WTC11 (cell line): ENCODE measurements at places on chromosomes 16 and 17. TPM values are rescaled to one million over a fixed set of nuclear protein-coding genes. Genes with fewer than 3 reads are reported as not detected.

The ORMDL3 gene
- 53.2 to 59.4 TPM (median 54.1 TPM) in 3 replicates for total RNA-seq

The HSF4 gene
- 2.2 to 2.5 TPM (median 2.3 TPM) in 3 replicates for total RNA-seq

The DHX40 gene
- 26.9 to 29.6 TPM (median 28.8 TPM) in 3 replicates for total RNA-seq

The BAIAP3 gene
- total RNA-seq, result 15.2 to 18.8 TPM (median 16.5 TPM) in 3 replicates

The RGS11 gene
- total RNA-seq, result 1.8 to 2.7 TPM (median 2.3 TPM) in 3 replicates

The C16orf46 gene
- total RNA-seq, result 1.1 to 1.3 TPM (median 1.2 TPM) in 3 replicates

The CDK5R1 gene
- 9.0 to 9.9 TPM (median 9.2 TPM) in 3 replicates for total RNA-seq

The MYH8 gene
- not detected in 3 replicates for total RNA-seq

The C17orf113 gene
- 1.9 to 2.8 TPM (median 2.5 TPM) in 3 replicates for total RNA-seq

The HOXB7 gene
- 0.14 TPM in 1 of 3 replicates, not detected in the others for total RNA-seq

The CDH1 gene
- total RNA-seq, result 265 to 281 TPM (median 278 TPM) in 3 replicates

The CDRT15 gene
- not detected in 3 replicates for total RNA-seq

The KIF2B gene
- not detected in 3 replicates for total RNA-seq

The MAF gene
- 3.7 to 6.6 TPM (median 4.6 TPM) in 3 replicates for total RNA-seq

The P3H4 gene
- 32.1 to 34.6 TPM (median 33.5 TPM) in 3 replicates for total RNA-seq

The KRTAP2-1 gene
- total RNA-seq, result not detected in 3 replicates

The CCL8 gene
- total RNA-seq, result not detected in 3 replicates

The KRTAP9-4 gene
- not detected in 3 replicates for total RNA-seq

The ARL5C gene
- not detected in 3 replicates for total RNA-seq

The EVI2B gene
- total RNA-seq, result 0.18 to 0.37 TPM (median 0.25 TPM) in 3 replicates

The PYDC1 gene
- 1.9 to 9.5 TPM (median 6.1 TPM) in 3 replicates for total RNA-seq

The SPATA22 gene
- not detected in 3 replicates for total RNA-seq

The ABCA6 gene
- not detected in 3 replicates for total RNA-seq

The EPX gene
- total RNA-seq, result not detected in 3 replicates

The SLC5A2 gene
- total RNA-seq, result 0.83 to 1.7 TPM (median 1.1 TPM) in 3 replicates

The EVPL gene
- 0.46 to 1.3 TPM (median 0.62 TPM) in 3 replicates for total RNA-seq

The CCL15 gene
- total RNA-seq, result not detected in 3 replicates

The LYZL6 gene
- not detected in 3 replicates for total RNA-seq

The RAP1GAP2 gene
- total RNA-seq, result 64.5 to 72.8 TPM (median 65.4 TPM) in 3 replicates

The TM4SF5 gene
- total RNA-seq, result not detected in 3 replicates

The PALB2 gene
- total RNA-seq, result 23.8 to 32.1 TPM (median 25.1 TPM) in 3 replicates

The KRTAP9-8 gene
- not detected in 3 replicates for total RNA-seq

The SLC6A2 gene
- 0.16 to 0.30 TPM (median 0.20 TPM) in 3 replicates for total RNA-seq

The FOXN1 gene
- total RNA-seq, result not detected in 3 replicates

The RNF157 gene
- 11.2 to 15.1 TPM (median 13.7 TPM) in 3 replicates for total RNA-seq

The CAMKK1 gene
- 8.0 to 9.6 TPM (median 8.7 TPM) in 3 replicates for total RNA-seq

The ANKS3 gene
- total RNA-seq, result 28.6 to 35.6 TPM (median 31.5 TPM) in 3 replicates

The PRSS21 gene
- total RNA-seq, result 1.2 to 1.5 TPM (median 1.4 TPM) in 3 replicates

The GALR2 gene
- 1.7 to 2.9 TPM (median 2.0 TPM) in 3 replicates for total RNA-seq
